CD8-positive, alpha-beta memory T cell (primary cell): ENCODE measurements at places on chromosomes 7 and 10. TPM values are rescaled to one million over a fixed set of nuclear protein-coding genes. Genes with fewer than 3 reads are reported as not detected.
A peak's percentile ranks its signal among the peaks of the same experiment; 100 is the strongest.

- no peaks in the 10 kb centered on the region for H3K27me3 ChIP-seq
- peaks cover 36% of the 10 kb centered on the region for H3K4me1 ChIP-seq
- DNase-seq = no peak
- H3K4me3 ChIP-seq = no peak overlapping the region
Observed at GRCh38 chr7:2986561-2986960, 57.1 kb downstream of the CARD11 start.

- H3K4me3 ChIP-seq = peak overlapping the region; percentile 53
- no peaks in the 10 kb centered on the region for H3K27me3 ChIP-seq
- H3K4me1 ChIP-seq = peaks cover 10% of the 10 kb centered on the region
- H3K27ac ChIP-seq = peak overlapping the region; percentile 47
Observed at GRCh38 chr7:2559283-2559950, 638 bp downstream of the IQCE start.

DNA sequence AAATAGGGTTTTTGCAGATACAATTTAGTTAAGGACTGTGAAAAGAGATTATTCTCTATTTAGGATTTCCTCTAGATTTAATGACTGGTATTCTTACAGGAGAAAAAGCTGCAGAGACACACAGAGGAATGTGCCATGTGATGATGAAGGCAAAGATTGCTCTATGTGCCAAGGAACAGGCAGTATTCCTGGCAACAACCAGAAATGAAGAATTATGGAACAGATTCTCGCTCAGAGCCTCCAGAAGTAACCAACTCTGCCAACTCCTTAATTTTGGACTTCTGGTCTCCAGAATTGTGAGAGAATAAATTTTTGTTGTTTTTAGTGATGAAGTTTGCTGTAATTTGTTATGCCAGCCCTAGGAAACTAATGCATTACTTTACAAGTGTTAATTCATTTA is 307.6 kb upstream of the SEMA3A start:
- DNase-seq = no peak
- no peaks in the 10 kb centered on the region for H3K27me3 ChIP-seq
- H3K27ac ChIP-seq = no peak overlapping the region

Gene TSPAN33
- polyA plus RNA-seq = 11.6 TPM

DNA sequence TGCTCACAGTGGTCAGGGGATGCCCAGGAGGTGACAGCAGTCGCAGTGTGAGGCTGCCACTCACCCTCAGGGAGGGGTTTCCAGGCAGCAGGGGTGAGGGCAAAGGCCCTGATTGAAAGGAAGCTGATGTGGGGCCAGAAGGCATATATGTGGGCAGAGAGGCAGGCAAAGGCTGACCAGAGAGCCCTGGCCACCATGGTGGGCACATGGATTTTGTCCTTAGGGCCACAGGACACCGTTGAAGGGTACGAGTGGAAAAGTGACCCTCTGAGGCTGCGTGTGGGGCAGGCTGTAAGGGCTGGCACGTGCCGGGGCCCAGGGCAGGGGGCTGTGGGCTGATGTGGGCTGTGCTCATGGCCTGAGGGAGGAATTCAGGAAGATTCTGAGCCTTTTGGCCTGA is 57.5 kb upstream of the ZNF32 start:
- DNase-seq = no peak
- no peaks in the 10 kb centered on the region for H3K36me3 ChIP-seq
- H3K27me3 ChIP-seq = no peaks in the 10 kb centered on the region
- H3K4me3 ChIP-seq = no peak overlapping the region

Gene AKR1D1
- polyA plus RNA-seq = not detected

GRCh38 chr7:927031-927671 is 27.3 kb downstream of the ADAP1 start:
- no peak for DNase-seq
- H3K4me1 ChIP-seq = peaks cover 23% of the 10 kb centered on the region
- H3K36me3 ChIP-seq = no peaks in the 10 kb centered on the region
- H3K4me3 ChIP-seq = no peak overlapping the region
- H3K27ac ChIP-seq = no peak overlapping the region
- H3K27me3 ChIP-seq = no peaks in the 10 kb centered on the region

GRCh38 chr10:82815680-82816079 is 940.7 kb downstream of the NRG3 start:
- H3K4me3 ChIP-seq = no peak overlapping the region
- H3K4me1 ChIP-seq = no peaks in the 10 kb centered on the region
- no peaks in the 10 kb centered on the region for H3K27me3 ChIP-seq
- DNase-seq = no peak
- H3K36me3 ChIP-seq = no peaks in the 10 kb centered on the region
- no peak overlapping the region for H3K27ac ChIP-seq

Gene FAM180A
- not detected for polyA plus RNA-seq

Gene KCNMA1
- polyA plus RNA-seq = not detected

- no peak overlapping the region for H3K4me3 ChIP-seq
- H3K27ac ChIP-seq = no peak overlapping the region
- H3K27me3 ChIP-seq = peaks cover 3% of the 10 kb centered on the region
- no peaks in the 10 kb centered on the region for H3K4me1 ChIP-seq
- no peaks in the 10 kb centered on the region for H3K36me3 ChIP-seq
Observed at GRCh38 chr7:55185941-55186609, 167.3 kb downstream of the EGFR start.

DNA sequence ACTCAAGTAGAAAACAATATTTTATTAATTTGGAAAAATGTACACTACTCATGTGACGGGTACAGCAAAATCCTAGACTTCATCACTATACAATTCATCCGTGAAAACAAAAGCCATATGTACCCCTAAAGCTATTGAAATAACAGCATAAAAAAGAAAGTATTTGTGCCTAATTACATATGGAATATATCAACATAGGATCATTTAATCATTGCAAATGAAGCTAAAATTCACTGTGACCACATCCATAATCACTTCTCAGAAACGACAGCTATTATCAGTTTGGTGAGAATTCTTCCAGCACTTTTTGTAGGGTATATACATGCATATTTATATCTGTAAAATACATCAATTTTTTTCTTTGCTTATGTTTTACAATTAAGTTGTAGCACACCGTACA is 128.0 kb downstream of the ARL4A start:
- no peak for DNase-seq
- H3K36me3 ChIP-seq = no peaks in the 10 kb centered on the region
- H3K27ac ChIP-seq = no peak overlapping the region
- H3K4me1 ChIP-seq = no peaks in the 10 kb centered on the region
- H3K27me3 ChIP-seq = no peaks in the 10 kb centered on the region
- H3K4me3 ChIP-seq = no peak overlapping the region

DNA sequence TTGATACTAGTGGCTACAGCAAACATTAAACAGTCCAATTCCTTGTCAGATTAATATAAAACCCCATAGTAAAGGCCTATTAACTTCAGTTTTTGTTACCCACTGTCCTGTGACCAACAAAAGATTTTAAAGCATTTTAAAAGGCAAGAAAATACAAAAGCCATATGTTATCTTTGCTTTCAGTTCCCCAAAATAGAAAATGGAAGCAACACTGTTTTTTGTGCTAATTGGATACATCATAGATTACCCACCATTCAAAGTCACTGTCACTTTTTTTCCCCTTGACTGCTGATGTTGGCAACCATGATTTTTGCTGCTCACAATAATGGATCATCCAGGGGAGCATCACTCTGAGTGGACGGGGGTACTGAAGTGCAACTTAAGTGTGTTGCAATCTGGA is 52.4 kb upstream of the TMEM140 start:
- no peaks in the 10 kb centered on the region for H3K4me1 ChIP-seq
- H3K36me3 ChIP-seq = no peaks in the 10 kb centered on the region
- no peaks in the 10 kb centered on the region for H3K27me3 ChIP-seq
- H3K27ac ChIP-seq = no peak overlapping the region
- H3K4me3 ChIP-seq = no peak overlapping the region

DNA sequence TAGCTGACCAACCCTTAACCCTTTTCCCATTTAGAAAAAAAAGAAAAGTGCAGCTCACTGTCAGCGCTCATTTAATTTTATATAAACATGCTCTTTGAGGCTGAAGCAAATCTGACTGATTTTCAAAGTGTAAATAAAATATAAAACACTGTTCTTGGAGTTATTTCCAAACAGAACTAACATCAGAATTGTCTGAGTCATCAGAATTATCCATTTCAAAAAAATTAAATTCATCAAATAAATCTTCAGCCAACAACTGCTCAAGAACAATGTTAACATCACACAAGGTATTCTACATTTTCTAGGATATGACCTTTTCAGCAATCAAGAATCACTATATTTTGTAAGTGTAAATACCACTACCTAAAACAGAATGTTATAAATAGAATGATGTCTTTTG is 93.6 kb downstream of the MAGI2 start:
- H3K4me1 ChIP-seq = no peaks in the 10 kb centered on the region
- no peaks in the 10 kb centered on the region for H3K36me3 ChIP-seq
- no peak overlapping the region for H3K4me3 ChIP-seq
- H3K27ac ChIP-seq = no peak overlapping the region
- H3K27me3 ChIP-seq = no peaks in the 10 kb centered on the region

Gene PPP1R9A
- polyA plus RNA-seq = not detected

Gene ACHE
- 0.30 TPM for polyA plus RNA-seq

GRCh38 chr10:31321396-31321941 is 2.5 kb downstream of the ZEB1 start:
- peak overlapping the region; percentile 89 for H3K4me3 ChIP-seq
- no peak overlapping the region for H3K27ac ChIP-seq
- DNase-seq = peak; percentile 61
- peaks cover 35% of the 10 kb centered on the region for H3K4me1 ChIP-seq
- no peaks in the 10 kb centered on the region for H3K36me3 ChIP-seq

GRCh38 chr10:6823770-6824169 is 243.7 kb upstream of the PRKCQ start:
- no peaks in the 10 kb centered on the region for H3K36me3 ChIP-seq
- H3K4me1 ChIP-seq = no peaks in the 10 kb centered on the region
- DNase-seq = no peak
- H3K4me3 ChIP-seq = no peak overlapping the region
- no peaks in the 10 kb centered on the region for H3K27me3 ChIP-seq

Gene RGR
- not detected for polyA plus RNA-seq

DNA sequence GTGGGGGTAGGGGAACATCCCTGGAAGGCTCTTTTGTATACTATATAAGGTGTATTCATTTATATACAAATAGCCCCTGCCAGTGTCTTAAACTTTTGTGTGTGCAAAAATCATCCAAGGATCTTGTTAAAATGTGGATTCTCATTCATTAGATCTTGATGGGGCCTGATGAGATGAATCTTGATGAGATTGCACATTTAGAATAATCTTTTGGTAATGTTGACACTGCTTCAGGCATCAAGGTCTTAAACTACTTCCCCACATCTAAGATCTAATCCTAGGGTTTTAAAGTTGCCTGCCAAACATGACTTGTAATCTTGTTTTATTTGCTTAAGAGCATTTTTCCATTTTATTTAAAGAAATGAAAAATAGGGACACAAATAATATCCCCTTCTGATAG is 13.0 kb downstream of the TLX1 start:
- H3K27ac ChIP-seq = no peak overlapping the region
- H3K27me3 ChIP-seq = peaks cover 74% of the 10 kb centered on the region
- no peak for DNase-seq
- no peaks in the 10 kb centered on the region for H3K36me3 ChIP-seq
- no peak overlapping the region for H3K4me3 ChIP-seq

Gene ARHGEF35
- 1.6 TPM for polyA plus RNA-seq
